ENCODE measurements at places on chromosomes 7 and 10.

DNA sequence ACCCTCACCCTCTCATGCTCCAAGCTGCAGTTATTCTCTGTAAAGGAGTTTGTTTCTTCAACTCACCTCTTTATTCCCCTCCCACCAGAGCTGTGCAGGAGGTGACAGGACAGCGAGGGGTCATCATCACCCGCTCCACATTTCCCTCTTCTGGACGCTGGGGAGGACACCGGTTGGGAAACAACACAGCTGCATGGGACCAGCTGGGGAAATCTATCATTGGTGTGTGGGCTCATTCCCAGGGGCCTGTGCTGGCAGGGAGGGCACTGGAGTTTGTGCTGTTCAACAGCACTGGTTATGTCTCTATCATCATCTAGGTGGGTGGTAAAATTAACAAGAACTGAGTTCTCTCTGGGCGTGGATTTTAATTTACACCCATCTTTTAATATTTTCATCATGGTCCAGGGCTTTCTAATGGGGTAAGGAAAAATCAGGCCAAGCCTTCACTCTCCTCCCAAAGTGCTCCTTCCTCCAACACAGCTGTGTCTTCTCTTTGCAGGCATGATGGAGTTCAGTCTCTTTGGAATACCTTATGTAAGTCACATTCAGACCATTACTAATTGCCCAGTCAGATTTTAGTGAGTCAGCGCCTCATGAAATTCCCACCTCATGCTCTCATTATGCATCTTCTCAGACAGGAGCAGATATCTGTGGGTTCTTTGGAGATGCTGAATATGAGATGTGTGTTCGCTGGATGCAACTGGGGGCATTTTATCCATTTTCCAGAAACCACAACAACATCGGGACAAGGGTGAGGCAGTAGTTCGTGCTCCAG lies 61.6 kb downstream of the PRSS58 start:
- no peak for DNase-seq

DNA sequence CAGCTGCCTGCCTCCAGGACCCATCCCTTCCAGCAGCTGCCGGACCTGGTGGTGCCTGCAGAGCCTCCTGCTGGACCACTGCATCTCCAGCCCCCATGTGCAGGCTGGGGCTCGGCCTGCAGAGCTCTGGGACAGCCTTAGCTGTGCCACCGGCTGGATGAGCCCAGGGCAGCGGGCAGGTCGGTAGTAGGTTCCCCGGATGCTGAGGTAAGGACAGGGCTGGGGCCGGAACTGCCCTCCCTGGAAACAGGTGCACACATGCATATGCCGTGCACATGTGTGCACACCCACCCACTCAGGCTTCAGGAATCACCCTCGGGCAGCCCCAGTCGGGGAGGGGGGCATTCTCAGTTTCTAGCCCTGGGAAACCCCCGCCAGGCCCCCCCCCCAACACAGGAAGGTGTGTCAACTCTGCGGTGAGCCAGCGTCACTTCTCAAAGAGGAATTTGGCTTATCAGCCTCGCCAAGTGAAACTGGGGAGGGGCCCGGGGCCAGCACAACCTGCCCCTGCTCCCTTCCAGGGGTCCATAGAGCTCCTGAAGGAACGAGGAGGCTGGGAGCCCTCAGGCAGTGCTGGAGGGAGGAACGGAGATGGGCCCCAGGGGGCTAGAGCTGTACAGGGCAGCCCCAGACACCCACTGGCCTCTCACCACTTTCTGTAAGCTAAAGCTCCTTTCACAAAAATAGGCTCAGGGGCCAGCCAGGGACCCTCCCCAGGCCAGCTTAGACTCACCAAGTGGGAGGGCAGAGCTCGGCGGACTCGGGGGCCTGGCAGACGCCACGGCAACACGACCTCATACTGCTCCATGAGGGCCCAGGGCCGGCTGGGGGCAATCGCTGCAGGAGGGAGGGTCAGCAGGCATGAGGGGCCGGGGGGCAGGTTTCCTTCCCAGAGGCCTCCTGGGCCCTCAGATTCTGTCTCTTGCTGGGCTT lies 1.7 kb downstream of the ADAM8 start:
- no peak for DNase-seq

DNA sequence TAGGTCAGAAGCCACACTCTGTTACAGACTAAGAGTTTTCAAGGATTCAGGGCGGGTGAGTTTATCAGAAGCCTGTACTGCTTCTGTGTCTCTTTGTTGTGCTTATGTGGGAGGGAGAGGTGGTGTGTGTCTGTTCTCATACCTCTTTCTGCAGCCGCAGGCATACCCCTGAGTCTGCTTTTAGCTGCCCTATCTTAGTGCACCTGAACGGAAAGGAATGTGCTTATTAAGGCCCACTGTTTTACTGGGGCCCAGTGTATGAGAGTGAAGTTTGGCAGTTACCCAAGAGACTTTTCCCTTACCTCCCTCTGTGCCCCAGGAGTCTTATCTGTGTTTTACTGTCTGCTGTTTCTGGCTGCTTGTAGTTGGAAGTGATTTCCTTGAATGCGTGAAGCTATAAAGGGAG lies 104.3 kb downstream of the TYW1 start:
- no peak for DNase-seq

DNA sequence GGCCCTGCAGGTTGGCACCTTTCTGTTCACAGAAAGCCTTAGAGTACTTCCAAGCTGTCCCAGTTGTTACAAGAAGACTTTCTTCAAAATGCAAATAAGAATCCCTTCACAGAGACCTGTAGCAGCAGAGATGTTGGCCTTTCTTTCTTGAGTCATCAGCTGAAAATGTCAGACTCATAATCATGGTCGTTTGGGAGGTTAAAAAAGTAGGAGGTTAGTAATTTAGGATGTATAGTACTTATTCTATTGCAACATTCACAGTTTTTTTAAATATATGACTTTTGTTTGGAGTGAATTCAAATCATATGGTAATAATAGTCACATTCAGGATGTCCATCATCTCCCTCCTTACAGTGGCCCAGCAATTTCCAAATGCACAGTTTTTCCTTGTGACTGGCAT lies 223.9 kb upstream of the GLI3 start:
- DNase-seq, result no peak

DNA sequence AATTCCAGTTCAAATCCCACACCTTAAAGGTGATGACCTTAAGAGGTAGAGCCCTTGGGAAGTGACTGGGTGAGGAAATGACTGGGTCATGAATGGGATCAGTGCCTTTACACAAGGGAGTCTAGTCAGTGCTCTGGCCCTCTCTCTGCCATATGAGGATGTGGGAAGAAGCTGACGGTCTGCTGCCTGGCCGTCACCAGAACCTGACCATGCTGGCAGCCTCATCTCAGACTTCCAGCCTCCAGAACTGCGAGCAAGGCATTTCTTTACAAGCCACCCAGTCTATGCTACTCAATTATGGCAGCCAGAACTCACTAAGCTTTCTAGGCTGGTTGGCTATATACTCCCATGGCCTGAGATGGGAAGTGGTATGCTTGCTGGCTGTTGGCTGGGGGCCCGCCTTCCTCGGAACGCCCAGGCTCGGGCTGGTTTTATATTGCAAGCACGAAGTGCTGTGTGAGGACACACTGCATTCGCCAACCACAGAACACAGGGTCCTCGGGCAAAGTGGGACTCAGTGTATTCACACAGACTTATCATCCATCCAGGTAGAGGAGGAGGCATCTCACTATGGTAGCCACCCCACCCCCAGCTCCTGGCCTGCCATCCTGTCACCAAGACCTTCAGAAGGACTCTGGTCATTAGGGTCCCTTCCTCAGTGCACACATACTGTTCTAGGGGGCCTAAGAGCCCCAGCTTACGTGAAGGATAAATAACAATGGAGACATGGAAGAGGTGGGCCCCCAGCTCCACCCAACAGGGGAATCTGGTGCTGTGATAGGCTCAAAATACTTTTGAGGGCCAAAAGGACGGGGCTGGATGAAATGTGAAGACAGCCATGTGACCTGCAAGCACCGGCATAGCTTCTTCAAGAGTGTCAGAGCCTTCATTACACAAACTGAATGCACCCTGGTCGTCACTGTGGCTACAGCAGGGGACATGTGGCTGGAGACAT lies 49.0 kb downstream of the ZRANB1 start:
- no peak for DNase-seq

- DNase-seq, result no peak
Measured at GRCh38 chr7:101555269-101555920, 73.7 kb downstream of the MYL10 start.

DNA sequence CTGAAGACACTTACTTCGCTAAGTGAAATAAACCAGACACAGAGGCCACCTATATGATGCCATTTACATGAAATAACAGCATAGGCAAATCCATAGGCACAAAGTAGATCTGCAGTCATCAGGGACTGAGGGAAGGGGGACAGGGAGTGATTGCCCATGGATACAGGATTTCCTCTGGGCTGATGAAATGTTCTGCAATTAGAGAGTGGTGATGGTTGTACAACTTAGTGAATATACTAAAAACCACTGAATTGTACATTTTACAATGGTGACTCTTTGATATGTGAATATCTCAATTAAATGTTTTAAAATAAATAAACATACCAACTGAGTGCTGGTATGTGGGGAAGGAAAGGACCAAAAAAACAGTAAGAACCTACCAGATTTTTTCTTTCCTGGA lies 20.4 kb downstream of the PPA1 start:
- DNase-seq, result no peak

- DNase-seq, result no peak
Measured at GRCh38 chr10:130807096-130807495, 504.4 kb downstream of the TCERG1L start.

DNA sequence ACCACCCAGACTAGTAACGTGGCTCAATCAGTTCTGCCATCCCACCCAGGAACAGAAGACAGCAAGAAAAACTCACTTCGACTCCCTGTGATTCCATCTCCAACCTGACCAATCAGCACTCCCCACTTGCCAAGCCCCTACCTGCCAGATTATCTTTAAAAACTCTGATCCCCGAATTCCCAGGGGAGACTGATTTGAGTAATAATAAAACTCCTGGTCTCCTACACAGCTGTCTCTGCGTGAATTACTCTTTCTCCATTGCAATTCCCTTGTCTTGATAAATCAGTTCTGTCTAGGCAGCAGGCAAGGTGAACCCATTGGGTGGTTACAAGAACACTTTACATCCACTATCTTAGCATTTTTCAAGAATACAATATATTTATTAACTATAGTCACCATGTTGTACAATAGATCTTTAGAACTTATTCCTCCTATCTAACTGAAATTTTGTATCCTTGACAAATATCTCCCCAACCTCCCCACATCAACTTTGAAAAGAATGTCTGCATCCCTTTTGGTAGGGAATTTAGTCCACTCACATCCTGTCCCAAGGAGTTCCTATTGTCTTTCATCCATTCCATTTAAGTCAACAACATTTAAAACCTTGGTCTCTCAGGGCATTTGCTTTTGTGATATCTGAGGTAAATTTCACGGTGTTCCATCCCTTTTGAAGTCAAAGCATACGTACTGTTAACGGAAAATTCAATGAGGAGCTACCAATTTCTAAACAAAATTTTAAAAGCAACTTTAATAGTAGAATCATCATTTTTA lies 163.7 kb downstream of the MACC1 start:
- DNase-seq, result no peak

DNA sequence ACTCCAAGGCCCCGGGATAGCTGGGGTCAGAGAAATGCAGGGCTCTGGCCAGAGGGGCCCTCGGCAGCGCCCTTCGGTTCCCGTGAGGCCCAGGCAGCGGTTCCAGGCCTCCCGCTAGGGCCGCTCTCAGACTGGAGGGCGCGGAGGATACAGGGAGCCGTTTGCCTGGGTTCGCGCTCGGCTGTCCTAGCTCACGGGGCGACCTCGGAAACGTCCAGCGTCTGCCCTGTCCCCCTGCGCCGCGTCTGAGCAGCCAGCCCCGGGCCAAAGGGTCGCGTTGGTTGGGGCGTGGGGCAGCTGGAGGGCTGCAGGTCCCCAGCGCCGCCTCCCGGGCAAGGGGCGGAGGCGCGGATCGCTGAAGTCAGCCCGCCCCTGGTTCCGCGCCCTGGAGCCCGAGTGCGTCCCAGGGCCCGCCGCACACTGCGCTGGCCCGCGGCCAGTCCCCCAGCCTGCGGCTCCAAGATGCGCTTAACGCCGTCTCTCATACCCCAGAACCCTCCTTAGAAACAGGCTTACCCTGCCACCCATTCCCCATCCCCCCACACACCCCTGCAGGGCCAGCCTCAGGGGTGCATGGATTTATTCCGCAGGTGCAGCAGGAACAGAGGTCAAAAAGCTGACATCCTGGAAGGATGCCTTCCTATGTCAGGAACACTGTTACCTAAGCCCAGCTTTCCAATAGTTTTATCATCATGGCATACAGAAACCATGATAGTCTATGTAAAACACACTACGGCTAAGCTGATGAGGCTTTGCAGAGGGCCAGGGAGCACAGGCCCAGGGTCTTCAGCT lies 22.1 kb upstream of the OPN4 start:
- no peak for DNase-seq

GRCh38 chr10:24041834-24042233 lies 167.1 kb upstream of the KIAA1217 start:
- DNase-seq, result no peak

- no peak for DNase-seq
Measured at GRCh38 chr7:132152131-132152889, 424.0 kb downstream of the PLXNA4 start.

DNA sequence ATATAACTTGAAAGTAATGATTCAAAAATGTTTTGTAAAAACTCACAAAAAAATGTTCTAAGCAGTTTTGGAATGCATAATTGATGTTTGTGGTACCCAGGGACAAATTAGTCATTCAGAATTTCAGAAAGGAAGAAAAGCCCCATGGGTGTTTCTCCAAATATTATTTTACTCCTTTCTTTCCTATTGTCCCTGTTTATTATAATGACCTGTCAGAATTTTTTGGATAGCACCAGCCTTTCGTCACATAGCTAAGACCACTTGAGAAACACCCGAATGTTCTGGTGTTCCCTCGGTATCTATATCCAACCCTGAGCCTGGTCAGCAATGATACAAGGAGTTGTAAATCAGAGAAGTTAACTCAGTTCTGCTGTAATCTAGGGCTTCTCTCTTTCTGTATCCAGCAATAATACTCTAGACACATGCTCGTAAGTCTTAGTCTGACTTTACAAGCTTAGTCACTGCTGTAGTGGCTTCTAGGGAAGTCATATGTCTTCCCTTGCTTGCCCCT lies 64.8 kb upstream of the MEOX2 start:
- no peak for DNase-seq

DNA sequence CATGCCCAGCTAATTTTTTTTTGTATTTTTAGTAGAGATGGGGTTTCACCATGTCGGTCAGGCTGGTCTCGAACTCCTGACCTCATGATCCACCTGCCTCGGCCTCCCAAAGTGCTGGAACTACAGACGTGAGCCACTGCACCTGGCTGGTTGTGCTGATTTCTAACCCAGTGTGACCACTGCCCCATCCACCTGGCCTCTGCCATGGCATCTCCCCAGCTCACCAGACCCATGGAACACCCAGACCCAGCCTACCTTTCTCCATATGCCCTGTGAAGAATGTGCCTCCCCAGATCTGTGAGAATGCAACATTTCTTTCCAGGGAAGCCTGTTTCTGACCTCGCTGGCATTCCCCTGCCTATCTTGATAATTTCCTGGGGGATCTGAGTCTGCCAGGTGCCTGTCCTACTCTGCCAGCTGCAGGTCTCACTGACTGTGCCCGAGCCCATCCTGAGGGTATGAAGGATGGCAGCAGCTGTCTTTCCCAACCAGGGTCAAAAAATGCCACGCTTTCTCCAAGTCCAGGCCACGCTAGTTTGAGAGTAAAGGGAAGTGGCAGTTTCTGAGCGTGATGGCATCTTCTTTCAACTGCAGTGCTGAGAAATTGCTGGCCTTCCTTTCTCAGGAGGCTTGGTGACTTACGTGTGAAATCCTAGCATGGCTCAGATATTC lies 324.4 kb upstream of the ZNF32 start:
- DNase-seq, result no peak

Data from HTR-8/SVneo (cell line).